ENCODE measurements at places on chromosomes 3 and 15.

- no peak for DNase-seq
These were observed 68.5 kb downstream of the BCHE start for GRCh38 chr3:165768680-165769079.

GRCh38 chr3:100782906-100783305, 73.6 kb downstream of the TFG start:
- DNase-seq, result no peak

DNA sequence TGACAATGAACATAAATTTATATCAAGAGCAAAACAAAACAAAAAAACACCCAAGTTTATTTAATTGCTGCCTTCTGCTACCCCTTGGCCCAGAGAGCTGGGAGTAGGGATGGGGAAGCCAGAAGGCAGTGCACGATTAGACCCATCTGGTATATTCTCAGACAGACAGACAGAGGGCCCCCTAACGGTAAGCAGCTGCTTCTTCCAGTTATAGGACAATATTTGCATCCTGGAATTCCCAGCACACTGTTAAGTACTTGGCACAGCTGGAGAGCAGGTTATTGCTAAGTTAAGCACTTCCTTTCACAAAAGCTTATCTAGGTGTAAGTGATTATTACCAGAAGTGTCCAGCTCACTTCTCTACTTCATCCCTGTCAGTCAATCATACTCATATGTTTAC, 39.3 kb downstream of the C2CD4B start:
- no peak for DNase-seq

DNA sequence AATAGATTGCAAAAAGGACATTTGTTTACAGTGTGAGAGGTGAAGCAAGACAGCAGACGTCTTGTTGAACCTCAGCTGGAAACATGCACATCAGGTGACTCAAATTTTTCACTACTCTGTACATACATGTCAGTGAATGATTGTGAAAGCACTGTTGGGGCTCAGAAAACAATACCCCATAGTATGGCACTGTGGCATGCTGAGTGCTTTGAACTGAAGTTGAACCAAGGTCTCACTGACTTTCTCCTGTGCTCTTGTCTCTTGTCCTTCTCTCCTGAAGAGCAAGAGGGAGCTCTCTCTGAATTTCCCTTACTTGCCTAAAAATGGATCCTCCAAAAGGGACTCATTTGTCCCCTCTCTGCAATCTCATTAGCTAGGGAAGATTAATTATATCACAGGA, 24.5 kb upstream of the NEDD4 start:
- DNase-seq, result no peak

DNA sequence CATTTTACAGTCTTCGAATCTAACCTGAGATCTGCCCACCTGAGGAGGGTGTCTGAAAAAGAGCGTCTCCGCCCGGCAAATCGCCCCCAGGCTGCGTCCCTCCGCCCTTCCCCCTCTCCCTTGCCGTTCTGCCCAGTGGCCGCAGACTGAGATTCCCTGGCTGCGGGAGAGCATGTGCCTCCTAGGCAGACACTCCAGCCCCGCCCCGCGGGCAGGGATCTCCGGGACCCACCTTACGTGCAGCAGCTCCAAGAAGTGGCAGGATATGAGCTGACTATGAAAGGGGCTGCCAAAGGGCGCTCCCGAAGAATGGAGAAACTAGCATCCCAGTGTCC, 2.7 kb upstream of the WNT5A start:
- no peak for DNase-seq

GRCh38 chr15:83973816-83974215, 261.8 kb upstream of the GOLGA6L4 start:
- no peak for DNase-seq

DNA sequence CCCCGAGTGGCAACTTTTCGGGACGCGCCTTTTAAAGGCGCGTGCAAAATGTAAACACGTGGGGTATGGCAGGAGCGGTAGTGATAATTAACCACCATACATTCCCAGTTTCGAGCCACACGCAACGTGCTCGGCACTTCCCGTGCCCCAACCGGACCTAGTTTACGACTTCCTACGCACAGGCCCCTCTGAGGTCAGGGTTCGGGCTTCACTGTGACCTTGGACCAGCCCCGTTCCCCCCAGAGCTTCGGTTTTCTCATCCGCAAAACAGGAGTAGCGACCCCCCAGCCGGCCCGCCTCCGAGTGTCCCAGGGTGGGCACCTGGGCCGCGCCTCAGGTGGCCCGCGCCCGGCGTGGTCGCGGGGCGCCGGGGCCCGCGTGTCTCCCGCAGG, 451 bp downstream of the CHCHD4 start:
- DNase-seq, result peak; percentile 32

GRCh38 chr3:38638354-38638753, 11.1 kb downstream of the SCN5A start:
- no peak for DNase-seq

DNA sequence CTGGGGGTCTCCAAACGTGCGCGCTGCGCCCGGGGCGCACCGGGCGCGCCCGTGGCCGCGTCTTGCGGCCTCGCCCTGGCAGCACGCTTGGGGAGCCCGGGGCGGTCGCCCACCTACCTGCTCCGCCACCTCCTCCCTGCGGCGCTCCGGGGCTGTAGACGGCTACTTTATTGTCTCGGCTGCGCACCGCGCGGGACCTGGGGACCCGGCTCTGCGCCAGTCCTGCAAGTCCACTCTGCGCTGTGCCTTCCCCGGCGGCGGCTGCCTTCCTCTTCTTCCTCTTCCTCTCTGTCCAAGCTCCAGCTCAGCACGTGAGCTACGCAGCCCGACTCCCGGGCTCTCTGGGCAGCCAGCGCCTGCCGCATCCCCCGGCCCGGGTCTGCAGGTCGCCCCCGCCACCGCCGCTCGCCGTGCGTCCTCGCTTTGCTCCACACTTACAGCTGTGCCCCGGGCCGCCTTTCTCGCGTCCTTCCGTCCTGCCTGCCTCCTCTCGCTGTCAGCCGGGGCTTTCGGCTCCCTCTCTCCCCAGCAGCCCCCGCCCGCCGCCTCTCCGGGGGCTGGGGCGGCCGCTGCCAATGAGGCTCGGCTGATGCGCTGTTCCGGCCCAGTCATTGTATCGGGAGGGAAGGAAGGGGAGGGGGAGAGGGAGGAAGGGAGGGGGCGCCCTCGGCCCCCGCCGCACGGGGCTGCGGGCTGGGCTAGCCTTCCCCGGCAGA, 156.4 kb upstream of the FRMD4B start:
- DNase-seq, result no peak

- no peak for DNase-seq
These were observed 2.7 kb downstream of the IGF1R start for GRCh38 chr15:98651036-98651481.

GRCh38 chr3:134340982-134341365, 33.3 kb downstream of the AMOTL2 start:
- DNase-seq, result no peak

DNA sequence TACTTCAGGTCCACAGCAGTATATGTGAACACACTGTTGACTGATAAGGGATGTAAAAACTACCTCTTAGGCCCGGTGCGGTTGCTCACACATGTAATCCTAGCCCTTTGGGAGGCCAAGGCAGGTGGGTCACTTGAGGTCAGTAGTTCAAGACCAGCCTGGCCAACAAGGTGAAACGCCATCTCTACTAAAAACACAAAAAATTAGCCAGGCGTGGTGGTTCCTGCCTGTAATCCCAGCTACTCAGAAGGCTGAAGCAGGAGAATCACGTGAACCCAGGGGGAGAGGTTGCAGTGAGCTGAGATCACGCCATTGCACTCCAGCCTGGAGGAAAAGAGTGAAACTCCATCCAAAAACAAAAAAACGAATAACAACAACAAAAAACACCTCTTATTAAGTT, 194.6 kb upstream of the KCNMB2 start:
- no peak for DNase-seq

DNA sequence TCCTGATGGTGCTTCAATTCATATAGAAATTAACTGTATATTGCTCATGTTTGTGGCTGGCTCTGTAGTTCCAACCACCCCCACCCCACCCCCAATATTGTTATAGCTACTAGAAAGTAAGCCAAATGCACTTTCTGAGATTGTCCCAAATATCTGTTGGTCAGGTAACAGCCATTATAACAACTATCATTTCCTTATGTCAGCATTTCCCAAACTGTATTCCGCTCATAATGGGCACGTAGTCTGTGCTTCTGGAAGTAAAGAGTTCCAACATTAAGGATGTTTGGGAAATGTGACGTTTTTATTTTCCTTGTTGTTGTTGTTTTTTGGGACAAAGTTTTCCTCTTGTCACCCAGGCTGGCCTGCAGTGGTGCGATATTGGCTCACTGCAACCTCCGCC, 12.2 kb upstream of the TBL1XR1 start:
- no peak for DNase-seq

DNA sequence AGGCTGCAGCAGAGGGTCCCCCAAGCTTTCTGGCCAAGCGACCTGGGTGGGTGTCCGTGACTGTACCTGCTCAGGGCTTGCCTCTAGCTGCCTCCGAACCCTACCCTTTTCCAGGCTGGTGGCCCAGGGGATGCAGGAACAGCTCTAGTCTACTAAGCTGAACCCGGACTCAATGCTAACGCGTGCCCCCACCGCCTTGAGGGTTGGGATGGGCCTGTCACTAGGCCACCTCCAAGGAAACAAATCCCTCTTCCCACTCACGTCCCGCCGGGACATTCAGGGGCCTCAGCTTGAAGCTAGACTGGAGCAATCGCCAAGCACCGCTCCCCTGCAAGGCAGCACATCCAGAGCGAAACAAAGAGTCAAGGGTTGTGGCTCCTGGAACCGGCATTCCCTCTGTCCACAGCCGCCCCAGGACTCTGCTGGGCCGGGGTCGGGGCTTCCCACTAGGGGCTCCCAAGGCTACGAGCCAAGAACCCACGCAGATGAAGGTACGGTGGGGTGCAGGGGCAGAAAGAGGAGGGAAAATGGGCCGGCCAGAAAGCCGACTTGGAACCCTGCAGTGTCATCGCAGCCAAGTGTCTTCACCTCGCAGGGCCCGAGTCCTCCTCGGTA, 2.9 kb downstream of the FBXL22 start:
- no peak for DNase-seq

GRCh38 chr3:52347716-52348635, 31.9 kb downstream of the DNAH1 start:
- DNase-seq, result no peak

DNA sequence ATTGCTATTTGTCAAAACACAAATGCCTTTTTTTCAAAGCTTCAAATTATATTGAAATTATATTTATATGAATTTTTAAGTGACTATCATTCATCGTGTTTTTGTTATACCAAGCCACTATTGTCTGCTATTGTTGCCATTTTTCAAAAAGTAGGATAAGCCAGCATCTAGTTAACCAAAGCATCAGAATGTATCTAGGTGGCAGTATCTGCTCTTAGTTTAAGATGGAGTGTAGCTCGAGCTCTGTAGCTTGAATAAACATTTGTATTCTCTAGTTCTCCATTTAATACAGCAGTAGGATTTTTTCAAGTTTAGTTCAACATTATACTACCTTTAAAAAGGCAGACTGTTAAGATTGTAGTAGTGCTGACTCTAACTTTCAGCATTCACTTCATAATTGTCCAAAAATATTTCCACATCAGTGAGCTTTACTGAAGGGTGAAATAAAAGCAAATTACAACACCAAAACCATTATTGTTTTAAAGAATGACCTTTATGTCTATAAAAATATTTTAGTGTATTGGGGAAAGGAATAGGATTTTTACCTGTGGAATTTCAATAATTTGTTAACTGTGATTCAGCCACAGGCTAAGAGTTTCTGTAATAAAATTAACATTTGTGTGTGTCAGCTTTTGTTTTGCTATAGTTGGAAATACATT, 19.6 kb upstream of the C15orf61 start:
- no peak for DNase-seq

DNA sequence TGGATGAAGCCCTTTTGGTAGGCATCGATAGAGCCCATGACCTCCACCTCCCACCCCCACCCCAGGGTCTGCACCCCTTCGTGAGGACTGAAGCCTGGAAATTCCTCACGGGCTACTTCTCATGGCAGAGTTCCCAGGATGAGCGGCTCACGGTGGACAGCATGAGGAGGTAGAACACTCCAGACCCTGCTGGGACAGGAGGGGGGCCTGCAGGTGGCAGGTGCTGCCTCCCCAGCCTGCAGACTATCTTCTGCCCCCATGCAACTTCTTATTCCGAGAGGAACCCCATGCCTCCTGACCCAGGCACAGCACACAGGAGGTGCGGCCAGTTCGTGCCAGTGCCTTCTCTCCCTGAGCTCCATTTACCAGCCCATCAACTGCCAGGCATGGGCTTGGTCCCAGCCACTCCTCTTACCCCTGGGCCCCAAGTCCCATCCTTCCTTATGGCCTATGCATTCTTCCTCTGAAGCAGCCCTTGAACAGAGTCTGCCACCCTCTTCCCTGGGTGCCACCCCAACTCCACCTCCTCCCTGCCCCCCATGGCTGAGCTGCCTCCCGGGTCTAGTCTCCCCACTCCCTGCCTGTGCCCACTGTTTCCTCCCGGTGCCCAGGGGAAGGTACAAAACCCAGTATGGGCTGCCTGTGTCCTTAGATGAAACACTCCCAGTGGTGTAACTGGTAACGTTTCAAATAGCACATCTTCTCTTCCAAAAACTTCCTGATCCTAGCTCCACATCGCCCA, 8.4 kb downstream of the TBC1D21 start:
- DNase-seq, result no peak

DNA sequence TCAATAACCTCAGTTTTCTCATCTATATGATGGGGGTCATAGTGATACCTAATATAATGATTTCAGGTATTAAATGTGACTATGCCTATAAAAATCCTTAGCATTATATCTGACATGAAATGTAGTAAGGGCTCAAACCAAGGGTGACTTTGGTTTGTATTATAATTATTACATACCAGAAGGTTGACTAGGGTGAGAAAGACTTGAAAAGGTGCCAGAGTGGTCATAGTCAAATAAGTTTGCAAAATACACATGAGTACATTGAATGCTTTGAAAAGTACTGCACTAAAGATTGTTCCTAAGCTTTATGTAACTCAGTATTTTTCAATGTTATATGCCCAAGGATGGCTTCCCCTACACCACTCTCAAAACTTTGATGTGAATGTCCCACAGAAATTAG, 297.2 kb downstream of the ARPP21 start:
- no peak for DNase-seq

DNA sequence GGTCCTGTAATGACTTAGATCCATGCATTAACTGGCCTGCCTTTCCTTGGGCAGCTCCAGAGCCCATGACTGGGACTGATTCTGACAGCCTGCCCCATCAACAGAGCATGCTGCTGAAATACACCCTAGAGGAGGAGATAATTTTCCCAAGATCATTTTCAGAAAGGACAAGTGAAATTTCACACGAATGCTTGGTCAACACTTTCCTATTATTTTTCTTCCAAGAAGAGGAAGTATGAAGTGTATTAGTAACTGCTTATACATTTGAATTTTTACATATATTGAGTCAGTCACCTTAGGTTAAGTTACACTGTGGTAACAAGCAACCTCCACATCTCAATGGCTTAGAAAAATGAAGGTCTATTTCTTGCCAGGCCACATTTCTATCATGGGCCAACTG, 9.7 kb upstream of the NMNAT3 start:
- DNase-seq, result no peak

- no peak for DNase-seq
These were observed 262.7 kb downstream of the FEZF2 start for GRCh38 chr3:62110443-62111225.

DNA sequence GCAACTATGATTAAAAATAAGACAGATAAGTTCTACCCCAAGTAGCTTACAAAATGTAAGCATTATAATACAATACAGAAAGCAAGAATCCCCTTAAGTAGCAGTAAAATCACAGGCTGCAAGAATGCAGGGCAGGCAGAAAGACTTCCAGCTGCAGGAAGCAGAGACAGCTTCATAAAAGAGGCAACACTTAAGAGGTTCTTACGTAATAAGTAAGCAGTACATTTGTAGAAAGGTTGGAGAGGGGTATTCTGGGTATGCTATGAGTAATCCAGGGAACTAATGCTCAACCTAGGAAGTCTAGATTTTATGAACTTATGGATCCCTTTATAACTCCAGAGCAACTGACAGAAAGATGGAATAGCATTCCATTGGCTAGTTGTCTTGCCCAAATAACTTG, 151.6 kb downstream of the IL5RA start:
- DNase-seq, result no peak
